Cerebellar nuclear complex (tissue), 1 donor: ENCODE measurements at places on chromosomes 1 and 21.
A peak's percentile ranks its signal among the peaks of the same experiment; 100 is the strongest.

GRCh38 chr1:68347415-68347814, 102.3 kb downstream of the RPE65 start:
- no peak for DNase-seq

GRCh38 chr1:119409731-119410130, 5.2 kb upstream of the HSD3B2 start:
- no peak for DNase-seq

GRCh38 chr1:180154003-180154324, 705 bp upstream of the QSOX1 start:
- no peak for DNase-seq

- DNase-seq = no peak
These were observed 20.9 kb upstream of the RHBDL2 start for GRCh38 chr1:38962560-38962959.

GRCh38 chr1:236128646-236129178, 13.6 kb upstream of the GPR137B start:
- no peak for DNase-seq

DNA sequence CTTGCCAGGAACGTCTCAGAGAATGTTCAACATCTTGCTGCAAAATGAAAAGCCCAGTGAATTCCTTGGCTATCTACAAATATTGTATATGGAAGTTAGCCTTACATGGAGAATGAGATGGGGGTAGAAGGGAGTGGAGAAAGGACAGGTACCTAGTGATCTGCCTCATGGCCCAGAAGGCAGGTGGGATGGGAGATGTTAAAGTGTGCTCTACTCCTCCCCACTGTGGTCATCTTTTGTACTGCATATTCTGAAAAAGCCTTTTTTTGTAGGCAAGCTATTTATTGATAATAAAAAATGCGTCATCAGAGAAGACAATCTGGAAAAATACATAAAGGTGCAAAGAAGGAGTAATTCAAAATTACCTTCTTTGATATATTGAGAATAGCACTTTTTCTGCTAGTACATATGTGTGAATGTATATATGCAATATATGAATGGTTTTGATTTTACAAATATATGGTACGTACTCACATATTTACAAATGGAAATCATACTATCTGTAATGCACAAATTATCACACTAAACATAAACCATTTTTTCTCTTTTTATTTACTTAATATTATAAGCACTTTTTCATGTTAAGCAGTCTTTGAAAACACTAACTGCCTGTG, 19.1 kb upstream of the SLC5A9 start:
- DNase-seq = no peak

GRCh38 chr1:50246869-50247268, 138.1 kb downstream of the ELAVL4 start:
- no peak for DNase-seq

DNA sequence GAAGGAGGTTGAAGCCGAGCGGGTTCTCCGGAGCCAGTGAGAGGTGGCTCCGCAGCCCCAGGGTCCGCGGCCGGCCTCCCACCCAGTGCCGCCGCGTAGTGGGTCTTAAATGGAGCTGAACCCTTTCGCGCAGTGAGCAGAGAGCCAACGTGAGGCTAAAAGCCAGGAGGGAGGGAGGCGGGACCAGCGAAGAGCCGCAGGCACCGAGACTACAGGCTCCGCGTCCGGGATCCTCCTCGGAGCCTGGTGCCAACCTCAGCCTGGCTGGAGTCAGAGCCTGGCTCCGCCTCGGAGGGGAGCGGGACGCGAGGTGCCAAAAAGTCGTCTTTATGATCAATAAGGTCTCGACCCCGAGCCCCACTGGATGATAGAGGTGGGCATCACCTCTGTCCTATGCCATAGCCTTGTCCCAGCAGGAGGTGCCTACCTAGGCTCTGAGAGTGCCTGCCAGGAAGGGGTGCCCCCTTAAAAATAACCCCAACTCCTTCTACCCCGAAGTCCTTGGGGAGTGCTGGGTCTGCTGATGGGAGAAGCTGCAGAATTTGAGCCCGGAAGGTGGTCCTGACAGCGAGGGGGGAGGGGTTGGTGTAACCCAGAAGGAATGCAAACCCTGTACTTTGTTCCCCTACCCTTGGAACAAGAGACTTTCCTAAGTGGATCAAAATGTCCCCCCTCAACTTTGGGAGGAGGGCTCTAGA, 1.6 kb downstream of the IGSF21 start:
- peak; percentile 25 for DNase-seq

GRCh38 chr1:56133522-56134472, 445.6 kb downstream of the PLPP3 start:
- DNase-seq = no peak

DNA sequence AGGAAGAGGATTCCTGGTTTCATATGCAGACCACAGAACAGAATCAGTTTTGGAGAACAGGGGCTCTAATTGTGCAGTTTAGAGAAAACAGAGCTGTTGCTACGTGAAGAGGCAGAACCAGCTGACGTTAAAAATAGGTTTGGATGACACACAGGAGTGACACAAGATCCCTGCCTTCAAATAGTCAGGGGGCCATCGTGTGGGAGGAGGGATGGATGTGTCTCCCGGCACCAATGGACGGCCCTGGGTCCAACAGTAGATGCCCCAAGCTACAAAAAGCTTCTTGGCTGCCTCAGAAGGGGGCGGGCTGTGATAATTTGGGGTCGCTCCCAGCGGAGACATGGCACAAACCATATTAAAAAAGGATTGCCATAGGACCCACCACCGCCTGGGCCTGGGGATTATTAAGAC, 87.8 kb downstream of the MRPL37 start:
- no peak for DNase-seq

DNA sequence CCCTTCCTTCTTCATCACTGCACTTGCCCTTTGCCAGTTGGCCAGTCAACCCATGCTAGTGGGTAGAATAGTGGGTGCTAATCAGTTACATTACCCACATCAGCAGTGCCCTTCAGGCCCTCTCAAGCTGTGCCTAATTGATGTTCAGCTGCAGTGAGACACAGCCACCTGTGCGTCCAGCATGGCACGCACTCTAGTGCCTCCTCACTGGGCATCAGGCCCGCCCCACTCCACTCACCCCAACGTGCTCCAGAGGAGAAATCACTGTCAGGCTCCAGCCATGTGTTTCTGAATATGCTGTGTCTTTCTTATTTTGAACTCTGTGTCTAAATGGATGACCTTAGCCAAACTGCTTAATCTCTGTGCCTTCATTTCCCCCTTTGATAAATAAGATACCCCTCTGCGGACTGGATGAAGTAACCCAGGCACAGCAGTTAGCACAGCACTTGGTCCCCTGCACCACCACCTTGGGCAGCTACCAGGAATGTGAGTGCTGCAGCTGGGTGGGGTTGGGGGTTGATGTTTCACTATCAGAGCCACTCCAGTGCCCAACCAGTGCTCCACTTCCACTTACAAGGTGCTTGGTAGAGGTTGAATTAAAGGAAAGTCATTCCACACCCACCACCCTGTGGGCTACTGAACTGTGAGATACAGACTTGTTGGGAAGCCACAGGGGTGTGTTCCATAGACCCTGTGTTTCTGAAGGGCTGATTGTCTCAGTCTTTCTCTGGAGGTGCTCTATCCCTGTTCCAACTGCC, 8.9 kb upstream of the ADORA3 start:
- no peak for DNase-seq

DNA sequence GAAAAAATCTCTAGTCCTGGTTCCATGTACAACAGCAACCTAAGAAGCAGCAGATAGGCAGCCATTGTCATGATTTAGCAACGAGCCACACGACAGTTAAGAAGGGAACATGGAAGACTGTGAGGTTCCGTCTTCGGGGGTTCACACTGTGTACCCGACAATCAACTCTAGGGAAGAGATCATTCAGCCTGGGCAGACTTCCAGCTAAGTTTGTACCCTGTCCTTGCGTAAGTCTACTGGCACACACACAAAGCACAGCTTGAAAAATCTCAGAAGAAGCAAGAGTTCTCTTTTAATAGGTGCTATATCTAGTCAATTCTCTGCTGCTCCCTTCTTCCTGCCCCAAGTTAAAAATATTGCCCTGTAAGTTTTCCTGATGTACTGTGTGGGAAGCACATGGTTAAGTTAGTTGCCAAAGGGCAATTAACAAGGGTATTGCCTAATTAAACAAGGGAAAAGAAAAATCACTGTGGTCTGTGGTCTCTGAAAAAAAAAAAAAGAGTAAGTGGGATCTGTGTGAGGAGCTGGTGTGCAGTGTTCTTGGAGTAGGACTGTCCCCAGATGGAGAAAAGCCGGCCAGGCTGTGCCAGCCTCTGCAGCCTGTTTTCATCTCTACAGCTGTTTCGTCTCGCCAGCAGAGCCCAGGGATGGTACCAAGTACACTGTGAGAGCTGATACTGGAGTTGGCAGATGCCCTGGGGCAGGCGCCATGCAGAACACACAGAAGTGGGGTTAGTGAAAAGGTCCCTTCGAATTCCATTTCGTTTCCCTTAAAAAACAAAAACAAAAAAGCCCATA, 6.4 kb upstream of the MYBPHL start:
- DNase-seq = no peak

DNA sequence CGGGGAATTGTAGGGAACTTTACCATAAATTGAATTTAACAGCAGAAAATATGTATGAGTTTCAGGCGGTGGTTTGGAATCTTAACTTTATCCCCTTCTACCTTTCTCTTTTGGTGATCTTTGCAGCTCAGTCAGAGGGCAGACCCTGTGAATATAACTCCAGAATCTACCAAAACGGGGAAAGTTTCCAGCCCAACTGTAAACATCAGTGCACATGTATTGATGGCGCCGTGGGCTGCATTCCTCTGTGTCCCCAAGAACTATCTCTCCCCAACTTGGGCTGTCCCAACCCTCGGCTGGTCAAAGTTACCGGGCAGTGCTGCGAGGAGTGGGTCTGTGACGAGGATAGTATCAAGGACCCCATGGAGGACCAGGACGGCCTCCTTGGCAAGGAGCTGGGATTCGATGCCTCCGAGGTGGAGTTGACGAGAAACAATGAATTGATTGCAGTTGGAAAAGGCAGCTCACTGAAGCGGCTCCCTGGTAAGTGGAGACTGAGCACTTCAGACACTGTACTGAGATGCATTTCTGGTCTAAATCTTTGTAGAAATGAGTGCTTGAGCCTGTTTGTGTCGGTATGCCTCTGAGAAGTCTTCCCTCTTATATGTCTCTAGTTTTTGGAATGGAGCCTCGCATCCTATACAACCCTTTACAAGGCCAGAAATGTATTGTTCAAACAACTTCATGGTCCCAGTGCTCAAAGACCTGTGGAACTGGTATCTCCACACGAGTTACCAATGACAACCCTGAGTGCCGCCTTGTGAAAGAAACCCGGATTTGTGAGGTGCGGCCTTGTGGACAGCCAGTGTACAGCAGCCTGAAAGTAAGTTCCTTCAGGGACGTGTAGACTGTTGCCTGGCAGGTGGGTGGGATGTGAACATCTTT, 1.5 kb downstream of the CCN1 start:
- no peak for DNase-seq

- DNase-seq = no peak
These were observed 36.8 kb upstream of the PODN start for GRCh38 chr1:53025034-53025768.

- DNase-seq = no peak
These were observed 449.8 kb downstream of the SIPA1L2 start for GRCh38 chr1:232179896-232180778.

GRCh38 chr1:161311595-161312181, 1.9 kb upstream of the MPZ start:
- DNase-seq = no peak

DNA sequence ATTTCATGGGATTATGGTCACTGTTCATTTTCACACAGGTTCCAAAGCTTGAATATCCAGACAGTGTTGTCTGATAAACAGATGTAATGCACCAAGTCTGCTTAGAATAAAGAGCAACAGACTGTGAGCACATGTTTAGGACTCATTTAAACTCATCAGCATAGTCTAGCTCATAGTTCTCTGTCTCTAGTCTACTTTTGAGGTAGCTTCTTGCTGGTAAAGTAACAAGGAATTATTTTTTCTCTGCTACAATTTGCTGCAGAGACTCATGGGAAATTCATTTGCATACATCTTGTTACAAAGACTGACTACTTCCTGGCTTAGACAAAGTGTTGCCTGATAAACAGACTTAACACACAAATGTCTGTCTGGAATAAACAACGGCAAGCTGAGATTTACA, 187.2 kb downstream of the NFIA start:
- no peak for DNase-seq

GRCh38 chr1:53076165-53076564, 14.2 kb downstream of the PODN start:
- no peak for DNase-seq

- DNase-seq = no peak
These were observed 10.2 kb downstream of the USP24 start for GRCh38 chr1:55204997-55205396.

DNA sequence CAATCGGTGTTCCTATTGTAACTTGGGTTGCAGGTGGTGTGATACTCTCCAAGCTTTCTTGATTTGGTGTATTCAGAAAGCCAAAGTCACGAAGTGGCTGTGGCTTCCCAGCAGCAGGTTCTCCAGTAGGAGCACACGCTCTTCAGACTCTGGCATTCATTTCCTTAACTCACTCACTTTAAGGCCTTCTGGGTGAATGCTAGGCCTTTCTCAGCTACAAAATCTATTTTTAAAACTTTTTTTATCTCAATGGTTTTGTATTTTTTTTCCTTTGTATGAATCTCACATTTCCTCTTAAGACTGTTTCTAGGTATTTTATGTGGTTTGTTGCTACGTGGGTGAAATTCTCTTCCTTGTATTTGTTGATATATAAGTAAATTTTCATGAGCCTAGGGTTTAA, 22.9 kb upstream of the PKN2 start:
- no peak for DNase-seq

DNA sequence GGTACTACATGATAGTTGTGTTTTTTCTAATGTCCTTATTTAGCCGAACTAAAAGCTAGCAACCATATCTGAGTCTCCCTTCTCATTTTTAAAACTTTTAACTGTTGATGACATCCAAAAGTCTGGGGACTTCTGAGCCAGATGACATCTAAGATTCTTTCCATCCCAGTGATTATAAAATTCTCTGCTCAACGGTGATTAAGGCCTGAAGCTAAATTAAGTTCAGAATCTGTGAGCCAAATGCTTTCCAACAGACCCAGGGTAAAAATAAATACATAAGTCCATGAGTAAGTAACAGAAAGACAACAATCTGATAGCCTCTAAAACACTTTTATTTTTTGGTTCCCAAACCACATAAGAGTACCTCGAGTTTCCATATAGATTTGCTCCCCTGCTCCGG, 13.1 kb upstream of the PTP4A2 start:
- no peak for DNase-seq

- peak; percentile 64 for DNase-seq
These were observed 1.7 kb downstream of the TMCC2 start for GRCh38 chr1:205229399-205229871.

DNA sequence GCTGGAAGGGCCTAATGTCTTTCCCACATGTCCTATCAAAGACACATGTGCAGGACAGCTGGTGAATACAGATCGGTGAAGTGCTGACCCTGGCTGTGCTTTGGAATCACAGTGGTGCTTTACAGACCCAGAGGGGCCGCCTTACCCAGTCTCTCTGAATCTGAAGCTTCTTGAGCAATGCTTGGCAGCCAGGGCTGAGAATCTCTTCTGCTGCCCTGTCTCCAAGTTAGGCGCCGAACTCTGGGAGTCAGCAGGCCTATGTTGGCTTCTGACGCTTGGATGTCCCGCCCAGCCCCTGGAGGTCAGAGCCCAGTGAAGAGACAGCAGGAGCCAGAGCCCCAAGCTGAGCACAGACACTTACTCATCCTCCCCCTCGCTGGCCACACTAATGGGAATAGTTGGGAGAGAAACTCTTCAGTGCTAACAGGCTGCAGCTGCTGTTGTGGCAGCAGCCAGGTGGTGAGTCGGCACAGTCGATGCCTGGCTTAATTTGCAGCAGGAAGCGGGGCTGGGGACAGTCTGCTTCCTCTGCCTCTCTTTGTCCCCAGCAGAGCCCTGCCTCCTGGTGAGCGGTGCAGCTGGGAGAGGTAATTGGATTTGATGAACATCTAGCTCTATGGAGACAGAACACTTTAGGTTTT, 68.1 kb downstream of the URB2 start:
- no peak for DNase-seq
